Activated T-cell treated with anti-CD3 and anti-CD28 coated beads for 1 hour (primary cell): ENCODE measurements at places on chromosomes 4 and X.

- no peak for DNase-seq
Observed at GRCh38 chr4:56185901-56186300, 201.4 kb downstream of the AASDH start.

- DNase-seq: no peak
Observed at GRCh38 chr4:73208376-73208775, 50.2 kb downstream of the ANKRD17 start.

- no peak for DNase-seq
Observed at GRCh38 chr4:121360495-121360894, 20.3 kb downstream of the QRFPR start.

DNA sequence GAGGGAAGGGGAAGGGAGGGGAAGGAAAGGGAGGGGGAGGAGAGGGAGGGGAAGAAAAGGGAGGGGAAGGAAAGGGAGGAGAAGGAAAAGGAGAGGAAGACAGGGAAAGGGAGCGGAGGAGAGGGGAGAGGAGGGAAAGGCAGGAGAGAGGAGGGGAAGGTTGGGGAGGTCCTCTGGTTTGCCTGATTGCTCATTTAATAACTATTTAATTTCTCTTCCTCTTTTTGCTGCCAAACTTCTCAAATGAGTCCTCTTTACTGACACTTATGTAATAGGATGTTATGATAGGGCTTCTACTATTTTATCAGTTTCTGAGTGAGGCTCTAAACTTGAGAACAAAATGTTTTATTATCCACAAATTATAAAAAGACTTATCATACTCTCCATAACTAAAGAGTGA, 35.4 kb upstream of the PPA2 start:
- DNase-seq: no peak

DNA sequence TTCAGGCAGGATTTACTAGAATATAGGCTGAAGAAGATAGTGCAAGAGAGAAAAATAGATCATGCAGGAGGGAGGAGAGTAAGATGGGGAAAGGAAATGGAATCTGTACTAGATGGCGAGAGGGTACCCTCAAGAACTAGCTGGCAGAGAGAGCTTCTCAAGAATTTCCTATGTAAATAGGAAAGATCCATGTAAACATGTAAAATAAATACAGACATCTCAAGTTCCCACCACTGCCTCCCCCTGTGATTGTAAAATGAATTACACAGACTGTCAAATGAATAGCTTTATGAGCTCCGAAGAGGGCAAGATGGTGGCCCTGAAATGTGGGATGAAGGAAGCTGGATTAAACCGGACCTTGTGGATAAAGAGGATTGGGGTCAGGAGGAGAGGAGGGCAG, 178.0 kb downstream of the PALLD start:
- no peak for DNase-seq

DNA sequence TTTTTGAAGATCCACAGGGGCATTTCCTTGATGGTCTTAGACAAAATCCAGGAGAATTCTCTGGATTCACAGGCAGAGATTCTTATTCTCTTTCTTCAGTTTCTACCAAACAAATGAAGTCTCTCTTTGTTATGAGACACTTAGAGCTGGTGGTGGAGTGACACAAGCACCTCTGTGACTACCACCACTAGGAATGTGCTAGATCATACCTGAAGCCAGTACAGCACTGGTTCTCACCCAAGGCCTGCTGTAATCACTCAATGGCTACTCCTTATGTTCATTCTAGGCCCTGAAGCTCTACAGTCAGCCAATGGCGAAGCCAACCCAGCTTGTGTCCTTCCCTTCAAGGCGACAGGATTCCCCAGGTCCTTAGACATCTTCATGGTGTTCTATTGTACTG, 482.3 kb downstream of the TRAM1L1 start:
- no peak for DNase-seq

GRCh38 chr4:93740890-93741289, 87.7 kb upstream of the ATOH1 start:
- no peak for DNase-seq

- DNase-seq: no peak
Observed at GRCh38 chrX:3990569-3990968, 277.1 kb upstream of the PRKX start.

DNA sequence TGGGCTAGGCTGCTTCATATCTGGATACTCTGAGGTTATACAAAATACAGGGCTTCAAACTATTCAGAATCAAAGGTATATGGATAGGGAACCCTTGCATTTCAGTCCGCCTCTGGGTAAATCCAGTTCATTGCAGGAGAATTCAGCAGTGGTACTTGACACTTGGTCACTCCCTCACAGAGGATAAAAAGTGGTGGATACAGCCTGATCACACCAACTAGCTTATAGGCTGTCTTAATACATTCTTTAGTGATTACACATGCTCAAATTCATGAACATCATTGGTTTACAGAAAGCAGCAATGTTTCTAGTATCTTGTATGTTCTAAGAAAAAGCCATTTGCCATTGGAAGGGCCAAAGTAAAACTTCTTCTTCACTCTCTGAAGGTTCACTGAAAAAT, 104.8 kb upstream of the PDE5A start:
- no peak for DNase-seq

- no peak for DNase-seq
Observed at GRCh38 chrX:153653556-153653955, 6.6 kb downstream of the DUSP9 start.

DNA sequence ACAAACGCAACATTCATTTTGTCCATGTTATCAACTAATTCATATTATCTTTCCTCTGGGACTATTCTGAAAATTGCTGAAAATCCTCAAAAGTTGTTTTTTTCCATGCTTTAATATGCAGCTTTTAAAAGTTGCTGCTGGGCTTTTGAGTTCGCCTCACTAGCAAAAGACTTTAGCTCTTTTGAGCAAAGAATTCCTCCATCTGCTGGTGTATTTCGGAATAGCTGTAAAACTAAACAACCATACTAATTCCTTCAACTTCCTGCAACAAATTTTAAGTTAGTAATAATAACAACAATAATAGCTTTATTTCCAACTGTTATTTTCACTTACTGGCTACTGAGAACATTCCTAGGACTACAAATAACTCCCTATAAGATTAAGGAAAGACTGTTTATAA, 124.5 kb upstream of the PLAC1 start:
- DNase-seq: no peak

- DNase-seq: no peak
Observed at GRCh38 chr4:145625677-145626622, 6.8 kb downstream of the MMAA start.

- DNase-seq: no peak
Observed at GRCh38 chrX:48919360-48919841, 577 bp upstream of the PIM2 start.

GRCh38 chrX:131219271-131219670, 69.8 kb downstream of the IGSF1 start:
- no peak for DNase-seq
